Caki2 (cell line): ENCODE measurements at places on chromosomes 16 and 17.
A peak's percentile ranks its signal among the peaks of the same experiment; 100 is the strongest.

GRCh38 chr17:57606111-57606875, 138.8 kb downstream of the CCDC182 start:
- DNase-seq, result no peak

DNA sequence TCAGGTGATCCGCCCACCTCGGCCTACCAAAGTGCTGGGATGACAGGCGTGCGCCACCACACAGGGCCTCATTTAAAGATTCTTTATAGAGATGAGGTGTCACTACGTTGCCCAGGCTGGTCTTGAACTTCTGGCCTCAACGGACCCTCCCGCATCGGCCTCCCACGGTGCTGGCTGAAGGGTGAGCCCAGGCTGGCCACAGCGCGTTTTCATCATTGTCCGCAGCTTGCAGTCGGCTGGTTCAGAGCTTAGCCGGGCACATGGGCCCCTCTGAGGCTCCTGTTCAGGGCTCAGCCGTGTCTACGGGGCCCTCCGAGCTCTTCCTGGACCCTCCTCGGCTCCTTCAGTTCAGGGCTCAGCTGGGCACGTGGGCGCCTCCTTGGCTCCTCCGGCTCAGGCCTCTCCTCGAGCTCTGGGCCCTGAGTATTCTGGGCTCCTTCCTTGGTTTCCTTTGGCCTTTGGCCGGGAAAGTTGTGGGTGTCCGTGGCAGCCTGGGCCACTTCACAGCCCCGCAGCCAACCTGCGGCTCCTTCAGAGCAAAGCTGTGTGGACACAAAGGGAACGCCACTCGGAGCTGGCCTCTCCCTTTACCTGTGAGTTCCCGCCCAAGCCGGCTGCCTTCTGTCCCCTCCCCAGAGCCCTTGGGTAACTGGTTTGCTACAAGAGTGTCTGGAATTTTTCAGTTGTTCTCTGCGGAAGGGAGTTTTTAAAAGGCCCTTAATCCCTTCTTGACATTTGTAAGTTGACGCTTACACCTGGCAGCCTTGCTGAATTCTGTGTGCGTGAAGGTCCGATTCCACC, 1.2 kb upstream of the MSLN start:
- DNase-seq, result no peak

DNA sequence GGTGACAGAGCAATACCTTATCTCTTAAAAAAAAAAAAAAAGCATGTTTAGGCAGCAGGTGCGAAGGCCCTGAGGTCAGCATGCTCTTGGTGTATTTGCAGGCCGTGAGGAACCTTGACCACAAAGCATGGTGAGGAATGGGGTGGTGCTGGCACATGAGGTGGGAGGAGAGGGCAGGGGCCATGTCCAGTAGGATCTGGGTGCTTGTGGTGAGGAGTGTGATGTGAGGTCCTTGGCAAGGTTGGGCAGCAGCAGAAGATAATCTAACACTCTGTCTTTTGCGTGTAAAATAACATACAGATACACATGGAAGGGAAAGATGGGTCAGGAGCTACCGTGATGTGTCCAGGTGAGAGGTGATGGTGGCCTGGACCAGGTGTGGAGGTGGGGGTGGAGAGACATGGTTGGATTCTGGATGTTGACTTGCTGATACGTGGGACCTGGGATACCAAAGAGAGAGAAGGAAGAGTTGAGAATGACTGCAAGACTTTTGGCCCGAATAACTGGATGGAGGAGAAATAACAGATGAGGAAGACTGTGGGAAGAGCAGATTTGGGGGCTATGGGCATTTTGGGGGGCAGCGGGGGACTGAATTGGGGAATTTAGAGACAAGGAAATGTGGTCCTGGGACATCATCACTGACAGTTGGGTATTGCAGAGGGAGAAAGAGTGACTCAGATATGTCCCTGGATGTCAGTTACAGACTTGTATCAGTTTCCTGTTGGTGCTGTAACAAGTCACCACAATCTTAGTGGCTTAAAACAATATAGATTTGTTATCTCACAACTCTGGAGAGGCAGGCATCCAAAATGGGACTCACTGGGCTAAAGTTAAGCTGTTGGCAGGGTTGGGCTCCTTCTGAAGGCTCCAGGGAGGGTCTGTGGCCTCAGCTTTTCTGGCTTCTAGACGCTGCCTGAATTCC, 274.9 kb downstream of the HAPSTR1 start:
- no peak for DNase-seq

DNA sequence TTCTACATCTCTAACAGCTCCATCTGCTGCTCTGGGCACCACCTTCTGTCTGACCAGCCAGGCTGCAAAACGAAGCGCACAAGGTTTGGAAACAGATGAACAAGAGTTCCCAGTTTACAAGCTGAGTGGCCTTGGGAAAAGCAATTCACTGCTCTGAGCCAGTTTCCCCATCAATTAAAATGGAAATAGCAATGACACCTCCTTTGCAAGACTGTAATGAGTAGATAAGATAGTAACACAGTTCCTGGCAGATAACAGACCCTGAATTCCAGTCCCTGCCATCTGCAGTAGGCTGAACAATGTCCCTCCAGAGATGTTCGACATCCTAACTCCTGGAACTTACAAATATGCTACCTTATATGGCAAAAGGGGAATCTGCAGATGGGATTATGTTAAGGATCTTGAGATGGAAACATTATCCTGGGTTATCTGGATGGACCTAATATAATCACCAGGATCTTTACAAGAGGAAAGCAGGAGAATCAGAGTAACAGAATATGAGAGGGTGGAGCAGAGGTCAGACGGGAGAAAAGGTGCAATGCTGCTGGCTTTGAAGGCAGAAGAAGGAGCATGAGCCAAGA, 27.9 kb downstream of the CPPED1 start:
- no peak for DNase-seq

GRCh38 chr17:38325221-38325851, 18.4 kb downstream of the GPR179 start:
- peak; percentile 56 for DNase-seq

DNA sequence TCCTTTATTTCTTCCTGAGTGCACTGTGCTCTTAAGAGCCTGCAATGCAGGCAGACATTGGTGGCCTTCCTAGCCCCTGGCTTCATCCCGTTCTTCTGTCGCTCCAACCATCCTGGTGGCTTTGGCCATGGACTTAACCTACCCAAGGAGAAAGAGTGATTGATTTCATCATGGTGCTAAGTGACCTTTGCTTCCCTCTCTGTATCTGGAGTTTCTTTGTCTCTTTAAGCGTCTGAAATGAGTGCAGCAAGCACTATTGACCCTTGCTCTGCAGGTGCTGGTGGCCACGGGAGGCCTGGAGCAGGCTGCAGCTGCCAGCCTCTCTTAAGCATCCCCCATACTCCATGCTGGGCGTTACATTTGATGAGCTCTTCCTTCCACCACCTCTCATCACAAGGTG, 60.5 kb downstream of the RAP1GAP2 start:
- DNase-seq, result no peak

DNA sequence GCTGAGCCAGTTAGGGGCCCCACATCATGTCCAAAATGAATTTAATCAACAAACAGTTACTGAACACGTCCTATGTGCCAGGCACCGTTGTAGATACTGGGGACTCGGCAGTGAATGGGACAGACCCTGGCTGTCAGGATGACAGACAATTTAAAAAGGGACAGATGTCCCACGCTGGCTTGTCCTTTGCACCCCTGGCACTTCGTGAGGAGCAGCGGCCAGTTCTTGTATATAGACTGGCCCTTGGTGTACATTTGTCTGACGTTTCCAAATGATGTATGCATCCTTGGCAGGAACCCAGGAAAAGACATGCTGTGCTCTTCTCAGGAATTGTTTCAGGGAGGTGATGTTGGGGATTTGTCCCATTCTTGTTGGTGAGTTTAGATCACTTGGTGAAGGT, 21.1 kb downstream of the IL4R start:
- DNase-seq, result no peak

DNA sequence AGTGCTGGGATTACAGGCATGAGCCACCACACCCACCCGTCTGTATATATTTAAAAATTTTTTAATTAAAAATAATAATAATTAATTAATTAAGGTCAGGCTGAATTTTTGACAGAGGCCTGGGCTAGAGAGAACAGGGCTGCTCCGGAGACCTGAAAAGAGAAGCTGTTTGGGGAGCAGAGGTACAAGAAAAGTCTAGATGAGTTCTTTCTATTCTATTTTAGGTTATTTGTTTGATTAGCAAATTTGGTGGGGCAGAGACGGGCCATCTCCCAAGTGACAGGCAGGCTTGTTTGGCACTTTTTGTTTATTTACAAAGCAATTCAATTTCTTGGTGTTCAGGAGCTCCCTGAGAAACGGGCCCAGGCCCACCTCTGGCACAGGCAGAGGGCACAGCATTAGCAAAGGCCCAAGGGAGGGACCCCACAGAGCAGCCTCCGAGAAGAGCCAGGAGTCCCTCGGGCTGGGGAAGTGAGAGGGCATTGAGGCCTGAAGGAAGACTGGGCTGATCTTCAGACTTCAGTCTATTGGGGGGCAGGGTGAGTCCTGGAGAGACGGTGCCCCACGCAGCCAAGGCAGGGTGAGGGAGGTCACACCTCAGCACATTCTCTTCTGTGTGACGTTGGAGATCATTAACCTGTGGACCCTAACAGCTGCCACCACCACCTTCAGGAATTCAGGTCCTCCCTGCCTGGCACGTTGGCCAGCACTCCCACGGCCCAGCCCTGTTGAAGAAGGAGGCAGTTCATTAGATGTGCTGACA, 10.8 kb upstream of the RIPOR1 start:
- peak; percentile 64 for DNase-seq

DNA sequence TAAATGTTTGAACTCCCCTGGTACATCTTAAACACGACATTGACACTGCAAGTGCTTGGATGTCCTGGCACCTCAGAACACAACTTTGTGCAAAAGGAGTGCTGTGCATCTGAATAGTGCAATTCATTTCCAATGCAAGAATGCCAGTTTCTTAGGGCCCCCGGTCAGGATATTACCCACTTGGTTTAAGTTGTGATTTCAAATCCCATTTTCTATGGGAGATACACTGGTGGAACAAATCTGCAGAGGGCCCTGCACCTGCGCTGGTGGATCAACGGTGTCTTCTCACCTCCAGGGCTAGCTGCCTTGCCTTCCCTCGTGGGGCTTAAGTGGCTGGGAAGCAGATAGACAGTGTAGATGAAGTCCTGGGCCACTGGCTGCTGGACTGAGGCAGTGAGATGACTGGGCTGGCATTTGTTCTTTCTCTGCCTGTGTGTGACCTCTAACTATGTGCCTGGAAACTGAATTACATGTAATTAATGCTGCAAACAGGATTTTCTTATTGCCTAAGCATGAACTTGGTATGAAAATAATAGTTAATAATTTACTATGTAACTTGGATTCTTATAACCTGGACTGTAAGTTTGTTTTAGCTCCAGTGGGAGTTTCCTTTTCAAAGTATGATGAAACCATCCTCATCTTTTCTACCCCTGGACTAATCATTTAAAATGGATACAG, 20.9 kb downstream of the HAPSTR1 start:
- DNase-seq, result peak; percentile 56

GRCh38 chr16:86239381-86239780, 270.9 kb upstream of the FOXF1 start:
- no peak for DNase-seq

DNA sequence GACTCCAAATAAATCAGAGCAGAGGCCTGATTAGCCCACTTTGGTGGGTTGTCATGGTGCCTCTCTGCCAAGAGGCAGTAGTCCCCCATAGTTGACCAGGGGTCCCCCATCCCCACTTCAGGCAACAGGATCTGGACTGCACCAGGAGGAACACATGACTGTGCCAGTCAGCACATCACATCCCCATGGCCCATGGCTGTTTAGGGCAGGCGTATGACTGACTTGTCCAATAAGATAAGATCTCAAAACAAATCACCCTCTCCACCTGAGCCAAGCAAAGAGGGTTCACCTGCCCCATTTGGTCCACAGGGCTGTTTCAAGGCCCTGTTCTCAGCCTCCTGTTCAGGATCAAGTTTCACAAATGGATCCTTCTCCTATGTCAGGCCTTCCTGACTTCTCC, 93.3 kb downstream of the C16orf78 start:
- DNase-seq, result no peak

GRCh38 chr17:11813871-11814270, 183.4 kb downstream of the ZNF18 start:
- no peak for DNase-seq

DNA sequence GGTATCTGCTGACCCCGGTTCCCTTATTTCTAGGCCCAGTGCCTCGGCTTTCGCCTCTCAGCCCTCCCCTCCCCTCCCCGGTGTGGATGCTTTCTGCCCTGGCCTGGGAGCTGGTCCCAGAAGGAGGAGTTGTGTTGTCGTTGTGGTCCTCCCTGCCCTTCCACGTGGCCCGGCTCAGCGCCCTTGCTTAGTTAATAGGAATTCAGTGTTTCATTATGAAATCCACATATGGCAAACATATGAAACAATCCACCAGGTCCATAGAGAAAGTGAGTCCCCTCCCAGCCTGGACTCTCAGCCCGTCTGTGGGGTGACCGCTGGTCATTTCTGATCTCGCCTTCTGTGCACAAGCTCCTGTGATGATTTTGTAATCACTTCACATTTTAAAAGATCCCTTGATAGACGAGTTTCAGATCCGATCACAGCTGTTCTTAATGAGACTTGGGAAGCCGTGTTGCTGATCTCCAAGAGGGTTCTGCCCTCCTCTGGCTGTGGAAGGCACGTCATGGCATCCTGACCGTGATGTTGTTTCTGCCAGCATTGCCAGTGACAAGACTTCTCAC, 112.1 kb downstream of the BANP start:
- peak; percentile 10 for DNase-seq

DNA sequence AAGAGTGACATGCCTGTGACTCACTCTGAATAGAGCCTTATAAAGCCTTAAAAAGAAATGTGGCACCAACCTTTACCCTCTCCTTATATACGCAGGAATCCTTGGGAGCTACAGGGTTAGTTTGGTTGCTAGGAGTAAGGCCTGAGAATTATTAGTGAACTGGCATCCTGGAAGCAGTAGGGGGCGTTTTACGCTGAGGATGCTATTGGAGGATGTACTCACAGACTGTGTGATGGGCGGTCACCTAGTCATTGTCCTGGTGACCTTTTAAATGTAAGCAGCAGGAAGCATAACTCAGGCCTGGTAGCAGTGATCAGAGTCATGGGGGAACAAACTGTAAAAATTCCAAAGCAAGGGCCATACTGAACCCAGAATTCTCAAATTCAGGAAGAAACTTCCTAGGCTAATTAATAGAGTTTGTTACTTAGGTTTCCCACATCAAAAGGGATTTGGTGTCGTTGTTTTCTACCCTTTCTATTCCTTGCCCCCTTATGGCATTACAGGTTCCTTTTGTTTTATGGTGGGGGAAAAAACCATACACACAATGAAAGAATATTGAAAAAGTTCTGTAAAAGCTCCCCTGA, 153.8 kb downstream of the SNX11 start:
- peak; percentile 74 for DNase-seq

DNA sequence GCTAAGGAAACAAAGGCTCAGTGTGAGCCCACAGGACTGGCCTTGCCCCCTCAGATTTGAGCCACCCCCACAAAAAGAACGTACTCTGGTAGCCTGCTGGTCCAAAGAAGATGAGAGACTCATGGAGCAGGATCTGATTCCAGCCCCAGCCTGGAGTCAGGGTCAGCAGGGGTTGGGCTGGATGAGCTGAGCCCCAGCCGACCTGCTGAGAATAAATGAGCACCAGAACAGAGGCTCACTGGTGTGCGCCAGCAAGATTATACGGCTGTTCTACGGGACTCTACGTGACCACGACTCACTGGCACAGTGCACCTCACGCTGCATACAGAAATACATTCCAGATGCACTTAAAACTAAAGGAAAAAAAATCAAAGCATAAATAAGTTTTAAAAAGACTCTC, 186.0 kb upstream of the RPL38 start:
- DNase-seq, result no peak
